Mesothelial cell of epicardium (in vitro differentiated cells): ENCODE measurements at places on chromosomes 1 and 21.

GRCh38 chr1:66478116-66478515, 55.8 kb upstream of the SGIP1 start:
- no peak for DNase-seq
- H3K36me3 ChIP-seq: peaks cover 1% of the 10 kb centered on the region
- peaks cover 1% of the 10 kb centered on the region for H3K4me1 ChIP-seq
- H3K27me3 ChIP-seq: no peaks in the 10 kb centered on the region
- H3K27ac ChIP-seq: no peak overlapping the region
- no peak overlapping the region for H3K4me3 ChIP-seq

GRCh38 chr1:203627851-203628200, 1.2 kb downstream of the ATP2B4 start:
- peaks cover 59% of the 10 kb centered on the region for H3K4me1 ChIP-seq
- peak overlapping the region; percentile 98 for H3K27ac ChIP-seq
- H3K36me3 ChIP-seq: peaks cover 4% of the 10 kb centered on the region
- no peak for DNase-seq
- H3K4me3 ChIP-seq: peak overlapping the region; percentile 95
- H3K27me3 ChIP-seq: no peaks in the 10 kb centered on the region

- no peak overlapping the region for H3K27ac ChIP-seq
- H3K36me3 ChIP-seq: no peaks in the 10 kb centered on the region
- no peaks in the 10 kb centered on the region for H3K4me1 ChIP-seq
- H3K4me3 ChIP-seq: no peak overlapping the region
- no peak for DNase-seq
- peaks cover 34% of the 10 kb centered on the region for H3K27me3 ChIP-seq
Measured at GRCh38 chr1:225950905-225951497, 10.0 kb upstream of the LEFTY2 start.

DNA sequence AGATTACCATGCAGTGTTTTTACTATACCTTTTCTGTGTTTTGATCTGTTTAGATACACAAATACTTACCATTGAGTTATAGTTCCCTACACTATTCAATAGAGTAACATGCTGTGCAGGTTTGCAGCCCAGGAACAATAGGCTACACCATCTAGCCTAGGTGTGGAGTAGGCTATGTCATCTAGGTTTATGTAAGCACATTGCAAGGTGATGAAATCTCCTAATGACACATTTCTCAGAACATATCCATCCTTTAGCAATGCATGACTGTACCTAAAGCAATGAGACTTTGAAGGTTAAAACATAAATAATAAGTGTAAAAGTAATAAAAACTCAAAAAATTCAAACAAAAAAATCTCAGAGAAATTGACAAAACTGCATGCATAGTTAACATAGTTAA, 358.6 kb downstream of the USH2A start:
- no peaks in the 10 kb centered on the region for H3K36me3 ChIP-seq
- no peak for DNase-seq
- H3K4me3 ChIP-seq: no peak overlapping the region
- no peaks in the 10 kb centered on the region for H3K27me3 ChIP-seq
- H3K4me1 ChIP-seq: no peaks in the 10 kb centered on the region
- H3K27ac ChIP-seq: no peak overlapping the region

DNA sequence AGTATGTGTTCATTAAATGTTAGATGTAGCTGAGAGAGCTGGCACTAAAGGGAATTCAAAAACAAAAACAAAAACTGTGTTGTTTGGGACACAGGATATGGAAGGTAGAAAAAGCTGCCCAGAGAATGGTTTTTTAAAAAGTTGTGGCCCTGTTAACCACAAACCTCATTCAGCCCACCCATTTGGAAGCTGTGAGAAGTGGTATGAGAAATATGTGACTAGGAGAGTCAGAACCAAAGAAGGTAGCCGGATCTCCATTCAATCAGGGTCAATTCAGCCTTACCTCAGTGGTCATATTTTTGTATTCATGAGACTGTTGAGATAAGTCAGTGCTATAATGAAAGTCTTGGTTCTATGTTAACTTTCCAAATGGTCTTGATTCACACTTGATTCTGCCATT, 29.8 kb upstream of the CACYBP start:
- no peak overlapping the region for H3K4me3 ChIP-seq
- H3K4me1 ChIP-seq: peaks cover 47% of the 10 kb centered on the region
- no peaks in the 10 kb centered on the region for H3K27me3 ChIP-seq
